Foreskin melanocyte (primary cell): ENCODE measurements at places on chromosomes 4 and X.
A peak's percentile ranks its signal among the peaks of the same experiment; 100 is the strongest.

DNA sequence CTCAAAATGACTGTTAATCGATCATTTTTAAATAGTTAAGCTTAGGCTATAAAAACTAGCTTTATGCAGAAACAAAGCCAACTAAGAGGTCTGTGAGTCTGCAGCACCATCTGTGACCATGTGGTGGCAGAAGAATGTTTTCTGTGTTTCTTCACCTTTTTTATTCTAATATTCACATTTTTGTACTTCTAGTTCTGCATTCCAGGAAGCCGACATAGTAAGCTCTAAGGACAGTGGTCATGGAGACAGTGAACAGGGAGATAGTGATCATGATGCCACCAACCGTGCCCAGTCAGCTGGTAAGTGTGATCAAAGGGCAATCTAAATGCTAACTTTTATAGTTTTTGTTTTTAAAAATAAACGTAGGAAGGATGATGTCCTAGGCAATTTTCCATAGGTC, 5.6 kb downstream of the PCDH10 start:
- no peak for DNase-seq

GRCh38 chrX:14029039-14029424, 660 bp downstream of the GEMIN8 start:
- no peak for DNase-seq

DNA sequence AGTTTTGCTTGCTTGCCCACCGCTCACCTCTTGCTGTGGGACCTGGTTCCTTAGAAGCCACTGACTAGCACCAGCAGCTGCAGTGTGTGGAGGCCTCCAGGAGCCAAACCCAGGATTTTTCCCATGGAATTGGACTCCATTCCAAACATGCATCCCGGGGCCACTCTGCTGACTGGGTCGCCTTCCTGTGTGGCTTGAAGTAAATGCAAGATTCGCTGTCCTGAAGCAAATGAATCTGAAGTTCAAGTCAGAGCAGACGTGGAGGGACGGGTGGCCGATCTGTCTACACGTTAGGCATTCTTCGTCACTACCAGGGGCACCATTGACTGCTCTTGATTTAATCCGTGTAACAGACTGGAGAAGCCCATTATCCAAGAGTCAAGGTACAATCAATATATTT, 109.0 kb downstream of the SHOX start:
- no peak for DNase-seq

DNA sequence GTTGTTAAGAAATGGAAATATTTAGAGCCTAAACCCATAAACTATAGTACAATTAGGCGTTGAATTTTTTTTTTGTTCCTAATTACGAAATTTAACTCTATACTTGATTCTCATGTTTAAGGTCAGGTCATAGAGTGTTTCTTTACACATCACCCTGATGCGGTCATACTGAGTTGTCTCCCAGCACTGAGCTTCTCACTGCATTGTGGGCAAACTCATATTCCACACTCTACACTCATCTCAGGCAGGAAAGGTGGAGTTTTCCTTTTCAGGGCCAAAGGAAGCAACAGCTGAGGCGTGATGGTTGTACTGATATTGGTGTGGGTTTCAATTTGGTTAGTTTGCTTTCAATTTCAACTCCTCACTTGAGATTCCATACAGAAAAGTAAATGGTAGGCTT, 75.4 kb downstream of the FAT4 start:
- no peak for DNase-seq

DNA sequence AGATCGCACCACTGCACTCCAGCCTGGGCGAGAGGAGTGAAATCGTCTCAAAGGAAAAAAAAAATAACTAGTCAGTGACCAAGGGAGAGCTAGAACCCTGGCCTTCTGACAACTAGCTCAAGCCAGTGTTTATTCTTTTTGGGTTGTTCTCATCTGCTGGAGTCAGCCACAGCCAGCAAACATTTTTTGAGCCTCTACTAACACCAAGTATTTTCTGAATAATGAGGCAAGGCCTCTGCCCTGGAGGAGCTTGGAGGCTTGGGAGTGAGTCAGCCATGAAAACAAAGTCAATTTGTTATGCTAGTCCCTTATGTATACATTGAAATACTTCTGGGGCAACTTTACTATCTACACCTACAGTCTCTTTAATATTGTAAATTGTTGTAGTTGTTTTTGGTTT, 46.5 kb downstream of the TMA16 start:
- peak; percentile 32 for DNase-seq

DNA sequence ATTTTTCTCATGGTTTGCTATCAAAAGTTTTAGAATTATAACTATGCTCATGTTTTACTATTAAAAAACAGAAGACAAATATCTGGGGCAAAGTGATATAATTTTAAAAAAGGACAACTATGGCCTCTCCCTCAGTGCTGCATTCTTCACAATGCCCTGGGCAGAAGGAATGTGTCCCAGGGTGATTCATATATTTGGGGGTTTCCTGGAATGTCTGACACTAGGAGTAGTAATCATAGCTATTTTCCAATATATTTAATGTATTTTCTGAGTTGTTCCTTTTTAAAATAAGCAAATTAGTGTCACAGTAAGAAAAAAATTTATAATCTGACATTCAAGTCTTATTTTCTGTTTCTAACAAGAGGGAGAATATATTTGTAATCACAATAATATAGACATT, 281.7 kb downstream of the UNC5C start:
- no peak for DNase-seq

GRCh38 chr4:86443495-86443894, 83.6 kb upstream of the MAPK10 start:
- DNase-seq, result no peak

GRCh38 chr4:186743261-186743660, 19.6 kb upstream of the FAT1 start:
- no peak for DNase-seq

DNA sequence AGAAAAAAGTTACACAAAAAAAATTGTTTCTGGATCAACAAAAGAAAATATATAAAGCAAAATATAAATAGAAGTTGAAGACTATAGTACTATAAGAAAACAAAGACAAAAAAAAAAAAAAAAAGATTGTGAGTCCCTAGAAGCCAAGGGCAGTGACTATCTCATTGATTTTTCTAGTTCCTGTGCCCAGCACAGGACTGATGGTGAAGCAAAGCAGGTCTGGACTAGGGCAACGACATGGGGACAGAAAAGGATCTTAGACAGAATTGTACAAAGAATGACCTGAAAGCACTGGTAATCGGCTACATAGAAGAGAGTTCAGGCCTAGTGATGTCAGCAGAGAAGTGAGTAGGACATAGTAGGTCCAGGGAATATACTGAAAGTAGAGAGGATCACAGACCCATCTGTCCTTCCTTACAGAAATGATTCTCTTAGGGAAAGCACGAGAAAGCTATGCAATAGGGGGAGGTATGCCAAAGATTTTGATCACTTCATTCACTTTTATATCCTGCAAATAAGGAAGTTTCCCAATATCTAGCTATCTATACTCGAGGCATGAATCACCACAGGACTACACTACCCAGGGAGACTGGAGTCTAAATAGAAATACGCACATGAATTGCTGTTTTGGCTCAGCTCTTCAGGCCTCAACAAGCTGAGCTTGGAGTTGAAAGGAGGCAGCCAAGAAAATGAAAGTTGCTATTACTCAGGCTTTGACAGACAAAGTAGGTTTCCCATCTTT, 230.9 kb upstream of the GPC4 start:
- no peak for DNase-seq

GRCh38 chr4:37845201-37845600, 18.7 kb downstream of the PGM2 start:
- DNase-seq, result no peak

GRCh38 chr4:136637071-136637777, 895.1 kb downstream of the PCDH18 start:
- DNase-seq, result no peak

- no peak for DNase-seq
Measured at GRCh38 chrX:153884590-153884989, 1.4 kb downstream of the L1CAM start.

- DNase-seq, result no peak
Measured at GRCh38 chr4:173146456-173146855, 22.2 kb upstream of the GALNT7 start.

- peak; percentile 28 for DNase-seq
Measured at GRCh38 chr4:27217261-27217769, 356.7 kb downstream of the STIM2 start.

GRCh38 chrX:123920105-123920785, 41.3 kb upstream of the STAG2 start:
- DNase-seq, result peak; percentile 1

DNA sequence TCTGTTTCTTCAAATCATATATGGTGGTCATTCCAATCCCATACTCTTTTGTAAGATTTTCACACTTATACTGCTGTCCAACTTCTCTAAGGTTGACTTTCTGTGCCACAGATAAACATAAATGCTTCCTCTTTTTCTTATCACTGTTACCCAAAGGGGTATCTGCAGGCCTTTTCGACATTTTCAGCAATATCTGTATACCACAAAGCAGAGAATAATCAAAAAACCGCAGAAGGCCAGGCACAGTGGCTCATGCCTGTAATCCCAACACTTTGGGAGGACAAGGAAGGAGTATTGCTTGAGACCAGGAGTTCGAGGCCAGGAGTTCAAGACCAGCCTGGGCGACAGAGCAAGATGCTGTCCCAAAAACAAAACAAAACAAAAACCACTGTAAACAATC, 3.1 kb upstream of the RFC1 start:
- no peak for DNase-seq

DNA sequence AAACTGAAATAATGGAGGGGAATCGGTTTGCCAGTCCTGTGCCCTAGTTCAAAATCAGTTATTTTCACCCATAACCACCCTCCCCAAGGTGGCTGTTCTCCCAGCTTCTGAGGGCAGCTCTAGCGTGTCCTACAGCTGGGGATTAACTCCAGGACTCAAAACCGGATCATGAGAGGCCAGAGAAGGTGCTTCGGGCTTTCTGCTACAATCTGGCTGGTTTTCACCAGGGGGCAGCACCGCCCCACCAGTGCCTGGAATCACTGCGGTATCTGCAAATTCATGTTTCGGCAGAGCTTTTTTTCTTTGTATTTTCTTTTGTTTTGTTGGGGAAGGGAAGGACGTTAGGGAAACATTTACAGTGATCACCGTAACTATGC, 28.4 kb downstream of the PDHA1 start:
- peak; percentile 35 for DNase-seq
